ENCODE measurements at places on chromosomes 3 and 15.

- peak; percentile 69 for DNase-seq
Measured at GRCh38 chr3:148227534-148227933, 470.2 kb upstream of the AGTR1 start.

GRCh38 chr15:47959617-47960413 lies 161.0 kb upstream of the SLC24A5 start:
- DNase-seq: no peak

GRCh38 chr15:93566762-93567161 lies 477.8 kb upstream of the RGMA start:
- peak; percentile 66 for DNase-seq

DNA sequence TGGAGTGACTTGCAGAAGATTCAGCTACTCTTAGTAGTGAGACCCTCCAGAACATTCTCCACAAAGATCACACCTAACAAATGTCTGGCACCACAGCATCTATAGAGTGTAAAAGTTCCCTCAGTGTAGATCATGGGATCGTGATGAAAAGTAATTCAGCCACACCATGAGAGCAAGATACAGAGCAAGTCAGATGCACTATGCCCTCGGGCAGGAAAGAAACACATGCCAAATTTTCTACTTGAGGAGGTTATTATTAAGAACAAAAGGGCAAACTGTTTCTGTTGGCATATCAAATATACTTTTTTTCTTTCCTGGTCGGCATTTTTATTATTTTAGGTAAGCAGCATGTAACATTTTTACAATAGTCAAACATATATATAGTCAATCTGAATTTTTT lies 44.8 kb upstream of the SNTN start:
- no peak for DNase-seq

GRCh38 chr15:36428102-36428845 lies 151.2 kb upstream of the CDIN1 start:
- peak; percentile 65 for DNase-seq

DNA sequence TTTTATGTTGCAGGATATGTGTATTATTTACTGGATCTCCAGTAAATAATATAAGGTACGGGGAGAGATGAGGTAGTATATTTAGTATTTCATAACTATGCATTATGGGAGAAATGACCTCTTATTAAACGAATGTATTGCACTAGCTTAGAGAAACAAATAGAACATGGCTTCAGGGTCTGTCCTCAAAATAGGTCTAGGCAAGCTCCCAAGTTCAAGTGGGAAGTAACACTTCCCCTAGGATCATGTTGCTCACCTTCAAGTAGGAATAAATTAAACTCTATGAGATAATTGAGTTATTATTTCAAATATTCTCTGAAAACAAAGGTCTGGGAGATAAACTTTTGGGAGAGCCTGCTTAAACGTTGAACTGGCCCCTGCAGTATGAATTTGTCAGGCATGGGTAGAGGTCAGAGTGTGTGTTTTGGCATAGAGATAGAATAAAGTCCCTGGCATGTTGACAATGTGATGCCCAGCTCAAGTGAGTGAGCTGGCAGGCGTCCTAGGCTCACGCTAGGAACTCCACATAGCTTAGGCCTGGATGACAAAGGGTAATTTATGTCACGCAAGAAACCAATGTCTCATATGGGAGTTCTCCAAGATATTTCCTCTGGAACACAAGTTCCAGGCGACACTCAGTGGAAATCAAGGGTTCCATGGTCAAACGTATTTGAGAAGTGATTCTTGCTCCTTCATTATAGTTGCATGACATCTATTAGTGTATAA lies 236.8 kb downstream of the CACNA2D3 start:
- no peak for DNase-seq

Data from SJCRH30 (cell line).